ENCODE measurements at places on chromosomes 7 and 10.

DNA sequence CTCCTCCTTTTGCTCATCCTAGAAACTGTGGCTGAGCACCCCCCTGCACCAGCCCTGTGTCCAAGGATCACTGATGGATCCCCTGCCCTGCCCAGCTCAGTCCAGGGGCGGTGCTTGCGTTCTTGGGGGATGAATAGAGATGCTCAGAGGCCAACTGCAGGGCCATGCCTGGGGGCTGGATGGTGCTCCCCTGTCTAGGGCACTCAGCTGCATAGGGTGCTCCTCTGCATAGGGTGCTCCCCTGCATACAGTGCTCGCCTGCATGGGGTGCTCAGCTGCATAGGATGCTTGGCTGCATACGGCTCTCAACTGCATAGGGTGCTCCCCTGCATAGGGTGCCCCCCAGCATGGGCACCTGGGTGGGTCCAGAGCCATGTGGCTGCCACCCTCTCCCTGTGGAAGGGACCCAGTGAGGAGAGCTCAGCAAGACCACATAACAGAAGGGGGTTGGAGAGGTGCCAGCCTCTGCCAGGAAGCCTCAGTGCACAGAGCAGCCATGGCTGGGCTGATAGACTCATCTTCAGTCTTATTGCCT lies 95.0 kb downstream of the BMS1 start:
- DNase-seq: no peak

- DNase-seq: no peak
Observed at GRCh38 chr10:13716081-13717071, 129.6 kb downstream of the PRPF18 start.

DNA sequence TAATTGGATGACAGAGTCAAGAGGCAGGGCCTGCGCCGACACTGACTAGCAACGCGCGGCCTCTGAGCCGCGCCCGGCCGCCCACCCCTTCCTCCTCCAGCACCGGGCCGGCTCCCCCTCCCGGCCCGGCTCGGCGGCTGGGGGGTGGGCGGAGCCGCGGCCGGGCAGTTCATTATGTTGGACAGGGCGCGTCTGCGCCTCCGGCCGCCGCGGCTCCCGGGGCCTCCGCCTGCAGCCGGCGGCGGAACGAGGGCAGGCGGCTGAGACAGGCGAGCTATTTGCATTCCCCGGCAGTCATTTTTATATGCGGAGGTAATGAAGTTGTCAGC lies 106.7 kb downstream of the SNX10 start:
- no peak for DNase-seq

DNA sequence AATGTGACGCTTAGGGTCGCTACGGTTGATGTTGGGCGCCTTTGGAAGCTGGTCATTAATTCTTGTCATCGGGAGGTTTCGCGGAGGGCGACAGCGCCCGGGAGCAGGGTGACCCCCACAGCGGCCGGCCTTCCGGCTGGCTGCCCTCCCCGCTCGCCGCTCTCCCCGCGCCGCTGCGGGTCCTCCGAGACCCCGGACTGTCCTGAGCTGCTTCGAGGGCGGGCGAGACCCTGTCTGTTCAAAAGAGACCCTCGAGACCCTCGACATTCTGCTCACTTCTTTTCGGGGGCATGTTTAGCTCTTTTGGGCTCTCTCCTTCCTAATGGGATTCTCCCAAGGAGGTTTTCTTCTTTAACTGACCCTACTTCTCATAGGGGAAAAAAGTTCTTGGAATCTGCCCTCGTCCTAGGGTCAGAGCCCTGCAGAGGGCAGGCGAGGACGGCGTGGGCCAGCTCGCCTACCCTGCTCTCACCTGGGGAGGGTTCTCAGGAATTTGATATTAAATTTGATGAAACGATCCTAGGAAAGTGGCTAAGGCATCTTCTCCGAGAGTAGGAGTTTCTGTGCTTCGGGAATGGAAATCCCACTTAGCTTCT lies 257.0 kb downstream of the OTUD1 start:
- DNase-seq: no peak

DNA sequence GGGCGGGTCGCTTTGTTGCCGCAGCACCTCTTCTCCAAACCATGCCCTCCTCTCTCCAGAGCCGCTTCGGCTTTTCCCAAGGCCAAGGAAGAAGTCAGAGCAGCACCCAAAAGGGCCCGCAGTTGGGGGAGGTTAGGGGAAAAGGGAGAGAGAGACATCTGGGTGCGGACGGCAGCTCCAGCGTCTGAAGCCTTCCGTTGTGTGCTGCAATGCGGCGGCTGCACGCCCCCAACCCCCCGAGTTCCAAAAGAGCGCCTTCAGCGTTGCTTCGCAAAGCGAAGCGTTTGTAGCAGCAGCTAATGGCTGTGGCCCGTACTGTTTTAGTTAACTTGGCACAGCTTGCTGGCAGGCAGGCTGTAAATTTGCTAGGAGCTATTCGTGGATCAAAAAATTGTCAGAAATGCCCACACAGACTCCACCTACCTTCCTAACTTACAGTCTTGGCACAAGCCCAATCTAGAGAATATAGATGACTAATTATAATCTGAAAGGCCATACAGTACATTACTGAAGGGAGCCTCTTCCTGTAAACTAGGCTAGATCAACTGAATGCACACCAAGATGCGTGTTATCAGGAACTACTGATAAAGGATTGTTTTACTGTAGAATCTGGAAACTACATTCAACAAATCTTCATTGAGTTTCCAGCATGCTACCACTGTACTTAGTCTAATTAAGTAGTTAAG lies 1.1 kb upstream of the KBTBD2 start:
- DNase-seq: no peak

GRCh38 chr10:33295851-33296250 lies 38.6 kb downstream of the NRP1 start:
- DNase-seq: no peak

- no peak for DNase-seq
Observed at GRCh38 chr10:75295868-75296441, 60.2 kb upstream of the COMTD1 start.

DNA sequence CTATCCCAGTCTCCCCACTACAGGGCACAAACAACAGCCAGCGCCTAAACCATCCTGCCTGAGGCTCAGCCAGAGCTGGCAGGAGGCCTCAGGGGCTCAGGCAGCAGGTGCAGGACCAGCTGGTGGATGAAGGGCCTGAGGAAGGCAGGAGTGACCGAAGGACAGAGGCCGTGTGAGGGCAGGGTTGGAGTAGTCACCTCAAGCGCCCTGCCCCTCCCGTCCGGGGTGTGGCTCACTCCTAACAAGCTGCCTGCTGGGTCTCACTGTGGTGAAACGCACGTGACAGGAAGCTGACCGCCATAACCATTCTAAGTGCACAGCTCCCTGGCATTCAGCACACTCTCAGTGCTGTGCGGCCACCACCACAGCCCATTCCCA lies 281.1 kb downstream of the ELFN1 start:
- no peak for DNase-seq

DNA sequence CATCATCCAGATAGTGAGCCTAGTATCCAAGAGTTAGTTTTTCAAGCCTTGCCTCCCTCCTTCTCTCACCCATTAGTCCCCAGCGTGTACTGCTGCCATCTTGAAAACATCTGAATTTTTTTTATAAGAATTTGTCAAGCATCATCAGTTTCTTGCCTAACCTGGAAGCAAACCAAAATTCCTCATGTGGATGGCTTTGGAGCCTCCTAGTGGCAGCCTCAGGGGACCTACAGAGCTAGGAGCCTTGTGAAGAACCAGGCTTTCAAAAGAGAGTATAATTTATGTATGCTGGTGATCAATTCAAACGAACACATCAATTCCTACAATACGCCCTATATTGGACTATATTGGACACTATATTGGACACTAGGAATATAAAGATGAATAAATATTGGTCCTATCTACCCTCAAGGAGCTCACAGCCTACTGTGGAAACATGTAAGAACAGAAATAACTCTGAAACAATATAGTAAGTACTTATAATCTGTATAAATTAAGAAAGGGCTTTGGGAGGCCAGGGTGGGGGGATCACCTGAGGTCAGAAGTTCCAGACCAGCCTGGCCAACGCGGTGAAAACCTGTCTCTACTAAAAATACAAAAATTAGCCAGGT lies 63.4 kb downstream of the HPSE2 start:
- no peak for DNase-seq

DNA sequence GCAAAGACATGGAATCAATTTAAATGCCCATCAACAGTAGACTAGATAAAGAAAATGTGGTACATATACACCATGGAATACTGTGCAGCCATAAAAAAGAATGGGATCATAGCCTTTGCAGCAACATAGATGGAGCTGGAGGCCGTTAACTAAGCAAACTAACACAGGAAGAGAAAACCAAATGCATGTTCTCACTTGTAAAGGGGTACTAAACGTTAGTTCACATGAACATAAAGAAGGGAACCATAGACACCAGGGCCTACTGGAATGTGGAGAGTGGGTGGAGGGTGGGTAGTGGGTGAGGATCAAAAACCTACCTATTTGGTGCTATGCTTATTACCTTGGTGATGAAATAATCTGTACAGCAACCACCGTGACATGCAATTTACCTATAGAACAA lies 78.4 kb upstream of the GSDME start:
- no peak for DNase-seq

- DNase-seq: no peak
Observed at GRCh38 chr10:89357975-89358374, 19.9 kb upstream of the IFIT1B start.

- DNase-seq: no peak
Observed at GRCh38 chr7:108091461-108091831, 38.7 kb downstream of the LAMB4 start.

DNA sequence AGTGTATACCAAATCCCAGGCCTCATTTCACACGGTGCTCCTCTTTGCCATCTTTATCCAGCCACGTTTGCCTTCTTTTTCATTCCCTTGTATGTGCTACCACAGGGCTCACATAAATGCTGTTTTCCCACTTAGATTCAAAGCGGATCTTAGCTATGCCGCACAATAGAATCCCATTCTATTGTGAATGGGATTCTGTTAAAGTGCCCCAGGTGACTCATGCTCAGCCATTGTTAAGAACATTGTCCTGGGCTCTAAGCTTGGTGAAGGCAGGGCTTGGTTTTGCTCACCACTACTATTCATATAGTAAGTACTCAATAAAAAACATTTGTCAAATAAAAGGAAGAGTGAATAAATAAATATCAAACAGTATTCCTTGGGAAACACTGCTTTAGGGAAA lies 72.3 kb upstream of the PHYHIPL start:
- no peak for DNase-seq

DNA sequence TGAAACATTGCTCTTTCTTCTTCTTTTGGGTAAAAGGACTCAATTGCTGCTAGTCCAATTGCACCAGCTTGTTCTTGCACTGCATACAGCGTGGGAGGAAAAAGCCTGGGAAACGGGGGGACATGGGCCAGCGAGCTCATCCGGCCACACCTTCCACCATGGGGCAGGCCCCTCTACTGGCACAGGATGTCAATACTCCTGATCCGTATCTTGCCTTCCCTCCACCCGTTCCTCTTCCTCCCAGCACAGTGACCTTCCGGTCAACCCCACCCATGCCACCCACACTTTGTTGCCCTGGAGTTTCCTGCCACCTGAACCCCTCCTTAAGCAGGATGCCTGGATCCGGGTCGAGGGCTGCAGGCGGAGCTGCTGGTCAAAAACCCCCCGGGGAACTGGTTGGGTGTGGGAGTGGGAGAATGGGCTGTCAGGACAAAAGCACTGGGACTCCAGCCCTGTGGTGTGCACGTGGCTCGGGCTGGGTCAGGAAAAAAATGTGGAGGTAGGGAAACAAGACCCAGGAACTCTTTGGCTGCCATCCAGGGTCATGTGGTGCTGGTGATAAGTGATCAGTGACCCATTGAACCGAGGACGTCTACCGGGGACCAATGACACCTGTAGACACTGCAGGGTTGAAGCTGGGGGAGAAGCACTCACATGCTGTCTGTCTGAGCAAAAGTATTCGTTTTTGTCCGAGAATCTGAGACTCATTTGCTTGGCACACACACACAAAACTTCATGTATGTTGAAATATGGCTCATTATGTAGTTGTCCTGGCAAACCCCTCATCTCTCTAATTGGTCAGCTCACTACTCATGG lies 8.1 kb downstream of the IL2RA start:
- no peak for DNase-seq

- DNase-seq: no peak
Observed at GRCh38 chr10:46522295-46523118, 34.0 kb downstream of the GPRIN2 start.

- no peak for DNase-seq
Observed at GRCh38 chr10:110434489-110435096, 63.1 kb upstream of the DUSP5 start.

GRCh38 chr7:108603656-108604306 lies 34.1 kb downstream of the DNAJB9 start:
- DNase-seq: no peak

DNA sequence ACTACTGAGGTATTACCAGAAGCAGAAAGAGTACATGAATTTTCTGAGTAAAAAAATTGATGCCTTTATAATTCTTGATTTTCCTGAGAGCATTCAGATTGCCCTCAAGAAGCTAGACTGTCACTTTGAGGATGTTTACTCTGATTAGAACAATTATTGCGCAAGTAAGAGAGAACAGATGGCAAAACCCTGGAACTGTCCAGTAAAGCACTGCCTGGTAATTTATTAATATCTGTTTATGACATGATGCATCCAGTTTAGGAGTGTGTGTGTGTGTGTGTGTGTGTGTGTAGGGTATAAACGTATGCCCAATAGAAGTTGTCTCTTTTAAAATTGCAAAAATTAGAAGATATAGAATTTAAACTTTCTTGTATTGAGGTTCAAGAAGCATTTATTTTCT lies 379.7 kb downstream of the PHTF2 start:
- DNase-seq: no peak

DNA sequence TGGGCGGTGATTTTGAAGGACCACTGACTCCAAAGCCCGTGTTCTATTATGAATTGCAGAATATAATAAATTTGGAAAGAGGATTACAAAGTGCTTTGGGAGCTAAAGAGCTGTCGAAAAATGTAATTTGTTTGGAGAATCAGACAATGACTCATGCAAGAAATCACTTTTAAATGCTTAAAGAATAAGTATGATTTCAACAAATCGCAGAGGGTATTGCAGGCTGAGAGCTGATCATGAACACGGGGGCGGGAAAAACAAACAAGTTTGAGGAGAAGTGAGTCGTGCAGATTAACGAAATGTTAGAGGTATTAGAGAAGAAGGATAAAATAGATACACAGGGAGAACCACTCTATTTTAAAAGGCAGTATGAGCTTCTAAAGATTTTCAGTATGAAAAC lies 4.9 kb upstream of the HACD1 start:
- DNase-seq: no peak

DNA sequence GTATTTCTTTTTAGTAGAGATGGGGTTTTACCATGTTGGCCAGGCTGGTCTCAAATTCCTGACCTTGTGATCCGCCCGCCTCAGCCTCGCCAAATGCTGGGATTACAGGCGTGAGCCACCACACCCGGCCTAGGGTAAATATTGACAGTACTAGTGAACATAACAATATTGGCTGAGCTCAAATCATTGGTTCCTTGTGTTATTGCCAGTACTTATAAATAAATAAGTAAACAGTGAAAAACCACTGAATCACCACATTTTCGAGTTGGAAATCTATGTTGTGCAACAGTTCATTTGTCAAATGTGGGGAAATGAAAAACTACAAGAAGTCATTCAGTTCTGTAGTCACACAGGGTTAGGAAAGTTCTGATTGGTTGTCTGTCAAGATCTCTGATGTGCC lies 15.8 kb downstream of the RPP30 start:
- no peak for DNase-seq

- no peak for DNase-seq
Observed at GRCh38 chr7:131845573-131846314, 289.3 kb upstream of the PODXL start.
